ENCODE measurements at places on chromosomes 4 and X. TPM values are rescaled to one million over a fixed set of nuclear protein-coding genes. Genes with fewer than 3 reads are reported as not detected.

- H3K27me3 ChIP-seq = no peaks in the 10 kb centered on the region
- H3K27ac ChIP-seq = no peak overlapping the region
- DNase-seq = no peak
Measured at GRCh38 chr4:111991163-111991562, 154.1 kb upstream of the FAM241A start.

GRCh38 chr4:48085821-48086589, 48.0 kb downstream of the TXK start:
- no peak overlapping the region for H3K4me3 ChIP-seq
- no peaks in the 10 kb centered on the region for H3K27me3 ChIP-seq
- H3K36me3 ChIP-seq = no peaks in the 10 kb centered on the region
- peak; percentile 83 for DNase-seq

DNA sequence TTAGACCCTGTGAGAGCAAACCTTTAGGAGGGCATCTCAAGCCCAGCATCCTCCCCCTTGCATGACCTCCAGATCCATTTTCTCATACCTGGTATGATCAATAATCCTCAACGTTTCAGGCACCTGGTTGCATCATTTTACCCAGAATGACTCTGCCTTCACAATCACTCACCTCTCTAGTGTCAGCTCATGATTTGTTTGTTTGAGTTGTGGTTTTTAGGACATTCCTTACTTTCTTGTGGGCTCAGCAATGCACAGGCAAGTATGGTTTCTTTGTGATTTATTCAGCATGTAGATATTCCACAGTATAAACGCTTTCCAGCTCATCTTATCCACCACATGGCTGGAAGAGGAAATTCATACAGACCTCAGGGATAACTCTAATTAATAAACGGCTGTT, 93.6 kb upstream of the CPEB2 start:
- H3K4me3 ChIP-seq = no peak overlapping the region
- H3K27ac ChIP-seq = no peak overlapping the region
- H3K36me3 ChIP-seq = no peaks in the 10 kb centered on the region

GUCY1B1 gene
- polyA plus RNA-seq = 5.5 TPM

GRCh38 chrX:103533511-103534216, 14.4 kb upstream of the RAB40A start:
- DNase-seq = peak; percentile 76
- H3K4me3 ChIP-seq = no peak overlapping the region
- H3K36me3 ChIP-seq = no peaks in the 10 kb centered on the region

DNA sequence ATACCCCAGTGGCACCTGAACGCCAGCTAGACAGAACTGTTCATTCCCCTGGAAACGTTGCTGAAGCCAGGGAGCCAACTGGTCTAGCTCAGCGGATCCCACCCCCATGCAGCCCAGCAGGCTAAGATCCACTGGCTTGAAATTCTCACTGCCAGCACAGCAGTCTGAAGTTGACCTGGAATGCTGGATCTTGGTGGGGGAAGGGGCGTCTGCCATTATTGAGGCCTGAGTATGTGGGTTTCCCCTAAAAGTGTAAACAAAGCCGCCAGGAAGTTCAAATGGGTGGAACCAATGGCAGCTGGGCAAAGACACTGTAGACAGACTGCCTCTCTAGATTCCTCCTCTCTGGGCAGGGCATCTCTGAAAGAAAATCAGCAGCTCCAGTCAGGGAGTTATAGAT, 213.0 kb downstream of the NKX6-1 start:
- H3K27ac ChIP-seq = no peak overlapping the region
- H3K27me3 ChIP-seq = no peaks in the 10 kb centered on the region
- H3K4me3 ChIP-seq = no peak overlapping the region
- H3K4me1 ChIP-seq = no peaks in the 10 kb centered on the region

LONRF3 gene
- polyA plus RNA-seq = 3.4 TPM

GRCh38 chr4:168648929-168649328, 152.1 kb downstream of the PALLD start:
- H3K4me1 ChIP-seq = no peaks in the 10 kb centered on the region
- H3K27ac ChIP-seq = no peak overlapping the region
- no peak overlapping the region for H3K4me3 ChIP-seq

DNA sequence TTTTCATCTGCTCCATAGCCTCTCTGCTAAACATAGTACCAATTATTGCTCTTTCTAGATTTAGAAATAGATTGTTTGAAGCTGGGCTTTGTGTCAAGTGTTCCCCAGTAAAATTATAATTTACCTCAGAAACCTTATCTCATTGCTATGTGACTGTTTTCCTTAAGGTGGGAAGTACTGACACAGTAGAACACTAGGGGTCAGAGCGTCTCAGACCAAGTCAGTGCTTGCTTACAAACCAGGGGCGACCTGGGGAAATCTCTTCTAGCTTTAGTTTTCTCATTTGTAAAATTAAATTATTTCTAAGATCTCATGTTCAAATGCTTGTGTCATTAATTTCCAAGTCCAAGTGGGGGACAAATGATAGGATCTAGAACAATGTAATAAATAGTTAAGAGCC, 360.4 kb downstream of the RAPGEF2 start:
- no peaks in the 10 kb centered on the region for H3K36me3 ChIP-seq
- H3K27me3 ChIP-seq = no peaks in the 10 kb centered on the region
- H3K4me3 ChIP-seq = no peak overlapping the region
- H3K27ac ChIP-seq = no peak overlapping the region

DNA sequence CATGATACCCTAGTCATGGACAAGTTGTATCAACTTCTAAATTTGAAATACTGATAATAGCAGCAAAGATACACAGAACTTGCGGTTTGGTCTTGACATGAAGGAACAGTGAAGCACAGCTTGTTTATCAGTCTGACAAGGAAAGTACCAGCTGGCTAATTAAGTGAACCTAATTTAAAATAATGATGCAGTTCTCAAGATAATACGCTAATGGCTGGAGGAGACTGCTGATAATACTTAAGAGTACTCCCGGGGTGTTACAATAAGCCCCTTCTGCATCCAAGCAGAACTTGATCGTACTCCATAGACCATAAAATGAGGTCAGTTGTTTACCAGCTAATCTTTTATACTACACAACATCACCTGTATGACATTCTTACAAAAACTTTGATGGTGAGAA, 697.5 kb downstream of the FSTL5 start:
- H3K27ac ChIP-seq = no peak overlapping the region
- no peak overlapping the region for H3K4me3 ChIP-seq
- no peaks in the 10 kb centered on the region for H3K4me1 ChIP-seq
- H3K27me3 ChIP-seq = no peaks in the 10 kb centered on the region
- no peaks in the 10 kb centered on the region for H3K36me3 ChIP-seq

GRCh38 chr4:67048530-67048929, 496.8 kb downstream of the CENPC start:
- H3K4me3 ChIP-seq = no peak overlapping the region
- DNase-seq = no peak
- no peak overlapping the region for H3K27ac ChIP-seq
- H3K27me3 ChIP-seq = no peaks in the 10 kb centered on the region
